ENCODE measurements at places on chromosomes 5 and 9. TPM values are rescaled to one million over a fixed set of nuclear protein-coding genes. Genes with fewer than 3 reads are reported as not detected.

GRCh38 chr5:160188141-160189015, 40.9 kb upstream of the FABP6 start:
- H3K27me3 ChIP-seq = no peaks in the 10 kb centered on the region
- DNase-seq = peak; percentile 62
- no peaks in the 10 kb centered on the region for H3K36me3 ChIP-seq
- H3K4me1 ChIP-seq = no peaks in the 10 kb centered on the region
- H3K27ac ChIP-seq = peak overlapping the region; percentile 63

DNA sequence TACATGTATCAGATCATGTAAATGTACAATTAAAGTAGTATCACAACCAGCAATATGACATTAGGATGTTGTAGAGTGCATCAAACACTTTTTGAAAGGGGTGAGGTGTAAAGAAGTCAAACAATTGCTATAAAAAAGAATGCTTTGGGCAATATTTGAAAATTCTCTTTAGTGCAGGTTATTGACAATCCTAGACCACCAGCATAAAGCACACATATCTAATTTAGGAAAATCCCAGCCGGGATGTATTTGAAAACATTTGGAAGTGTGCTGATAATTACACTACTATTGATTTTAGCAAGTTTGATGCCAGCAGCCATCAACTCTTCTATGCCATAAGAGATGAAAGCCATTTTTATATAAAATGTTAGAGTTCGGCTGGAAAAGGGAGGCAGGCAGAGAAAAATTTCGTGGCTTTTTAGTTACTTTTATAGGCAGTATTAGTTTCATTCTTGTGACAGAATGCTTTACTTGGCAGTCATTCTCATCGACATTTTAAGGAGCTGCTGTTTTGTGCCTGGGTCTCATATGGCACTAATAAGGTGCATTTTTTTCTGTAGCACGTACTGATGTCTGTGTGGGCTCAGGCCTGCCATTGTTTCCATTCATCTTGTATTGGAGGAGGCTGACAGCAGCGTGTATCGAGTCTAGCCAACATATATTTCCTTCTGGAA, 285.7 kb downstream of the AOPEP start:
- H3K27me3 ChIP-seq = no peaks in the 10 kb centered on the region
- H3K4me1 ChIP-seq = peaks cover 91% of the 10 kb centered on the region
- DNase-seq = no peak

- no peaks in the 10 kb centered on the region for H3K4me1 ChIP-seq
- no peaks in the 10 kb centered on the region for H3K36me3 ChIP-seq
- no peak overlapping the region for H3K27ac ChIP-seq
- DNase-seq = no peak
- no peaks in the 10 kb centered on the region for H3K27me3 ChIP-seq
These were observed 328.1 kb downstream of the MLLT3 start for GRCh38 chr9:20294046-20294750.

DNA sequence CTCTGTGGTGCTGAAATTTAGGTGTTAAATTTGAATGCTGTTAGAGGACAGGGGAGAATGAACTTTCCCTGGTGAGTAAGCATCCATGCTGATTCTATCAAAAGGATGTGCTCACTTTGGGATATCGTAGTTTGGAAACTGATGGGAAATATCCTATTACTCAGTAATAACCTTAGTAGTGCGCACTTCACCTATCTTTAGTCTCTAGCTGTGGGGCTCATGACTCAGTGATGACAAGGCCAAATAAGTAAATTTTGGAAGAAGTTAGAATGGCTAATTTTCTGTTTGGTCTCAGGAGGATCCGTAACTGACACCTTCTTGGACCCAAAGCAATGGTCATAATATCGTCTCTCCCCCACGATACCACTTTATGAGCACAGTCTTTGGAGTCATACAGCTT, 448.4 kb downstream of the PSAT1 start:
- H3K27me3 ChIP-seq = no peaks in the 10 kb centered on the region
- H3K4me1 ChIP-seq = no peaks in the 10 kb centered on the region
- DNase-seq = no peak
- no peak overlapping the region for H3K4me3 ChIP-seq

GRCh38 chr9:131276891-131277286, 579 bp upstream of the FAM78A start:
- peaks cover 18% of the 10 kb centered on the region for H3K27me3 ChIP-seq
- peaks cover 21% of the 10 kb centered on the region for H3K4me1 ChIP-seq
- peak overlapping the region; percentile 92 for H3K27ac ChIP-seq
- no peaks in the 10 kb centered on the region for H3K36me3 ChIP-seq
- no peak for DNase-seq
- H3K4me3 ChIP-seq = peak overlapping the region; percentile 83

The OXCT1 gene
- 208 TPM for total RNA-seq

The LCN6 gene
- 23.4 TPM for total RNA-seq
